Esophagus muscularis mucosa (tissue), 4 donors: ENCODE measurements at places on chromosomes 2 and 18. TPM values are rescaled to one million over a fixed set of nuclear protein-coding genes. Genes with fewer than 3 reads are reported as not detected.

DNA sequence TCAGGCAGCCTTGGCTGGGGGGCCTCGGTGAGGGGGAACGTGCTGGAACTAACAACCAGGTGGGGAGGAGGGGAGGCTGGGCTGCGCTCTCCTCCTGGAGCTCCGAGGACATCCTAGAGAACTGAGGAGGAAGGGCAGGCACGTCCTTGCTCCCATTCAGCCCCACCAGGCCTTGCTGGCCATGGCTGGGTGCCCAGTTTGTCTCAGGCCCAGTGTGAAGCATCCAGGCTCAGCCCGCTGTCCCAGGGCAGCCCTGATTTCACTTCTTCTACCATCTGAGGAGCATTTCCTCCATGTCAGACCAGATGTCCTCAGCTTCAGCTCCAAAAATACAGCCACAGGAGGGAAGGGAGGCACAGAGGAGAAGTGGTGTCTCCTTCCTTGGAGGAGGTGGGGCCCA, 125.4 kb downstream of the CELF4 start:
- no peak for DNase-seq

DNA sequence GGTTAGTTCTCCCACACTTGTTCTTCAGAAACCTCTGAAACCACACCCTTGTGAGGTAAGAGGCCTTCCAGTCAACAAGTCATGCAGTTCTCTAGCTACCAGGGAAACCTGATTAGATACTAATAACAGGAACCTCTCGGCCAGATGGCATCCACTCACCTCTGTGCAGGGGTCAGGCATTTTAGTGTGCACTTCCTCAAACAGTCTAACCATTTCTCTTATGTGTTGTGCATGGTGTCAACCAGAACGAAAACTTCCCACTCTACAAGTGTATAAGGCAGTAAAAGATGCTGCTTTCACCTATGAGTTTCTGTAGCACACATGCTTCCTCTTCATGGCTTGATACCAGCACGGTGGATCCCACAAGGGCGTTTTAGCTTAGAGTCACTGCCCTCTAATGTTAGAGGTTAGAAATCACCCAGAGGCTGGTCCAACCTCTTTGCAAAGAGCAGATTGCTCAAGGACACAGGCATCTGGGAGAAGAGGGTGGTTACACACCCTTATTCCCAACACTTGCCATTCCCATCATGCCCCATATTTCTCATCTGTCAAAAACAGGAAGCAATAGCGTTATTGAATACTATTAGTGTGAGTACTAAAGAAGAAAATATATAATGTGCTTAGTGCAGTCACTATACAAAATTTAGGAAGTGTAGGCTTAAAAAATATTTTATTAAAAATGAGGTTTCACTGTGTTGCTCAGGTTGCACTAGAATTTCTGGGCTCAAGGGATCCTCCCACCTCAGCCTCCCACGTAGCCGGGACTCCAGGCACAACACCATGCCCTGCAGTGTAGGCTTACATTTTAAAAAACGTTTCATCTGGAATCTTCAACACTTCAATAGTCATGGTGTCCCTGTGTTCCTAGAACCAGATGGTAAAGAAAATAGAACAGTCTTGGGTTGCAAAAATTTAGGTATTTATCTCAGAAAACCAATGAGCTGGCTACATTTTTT, 34.5 kb upstream of the RAB31 start:
- peak; percentile 88 for DNase-seq

DNA sequence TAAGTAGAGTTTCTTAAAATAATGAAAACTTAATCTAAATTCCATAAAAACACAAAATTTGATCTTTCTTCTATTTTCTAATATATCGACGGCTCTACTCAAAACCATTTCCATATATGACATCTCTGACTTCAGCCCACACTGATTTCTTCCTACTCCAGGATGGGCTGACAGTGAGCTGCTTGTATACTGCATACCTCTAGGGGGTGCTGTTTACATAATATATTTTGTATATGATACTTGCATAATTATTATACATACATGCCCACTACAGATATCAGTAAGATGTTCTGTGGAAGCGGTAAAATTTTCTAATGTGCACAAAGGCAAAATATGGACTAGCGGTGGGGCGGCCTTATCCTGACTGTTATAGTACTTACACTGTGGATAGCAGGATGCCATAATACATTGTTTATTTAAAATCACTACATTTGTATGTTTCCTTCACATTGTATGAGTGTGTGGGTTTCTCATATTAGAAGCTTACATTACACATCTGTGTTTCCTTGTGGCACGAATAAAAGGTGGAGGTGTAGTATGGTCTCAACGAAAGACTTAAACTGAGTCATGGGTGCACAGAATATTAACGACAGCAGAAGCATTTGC, 66.1 kb upstream of the NXPH2 start:
- DNase-seq: no peak

DNA sequence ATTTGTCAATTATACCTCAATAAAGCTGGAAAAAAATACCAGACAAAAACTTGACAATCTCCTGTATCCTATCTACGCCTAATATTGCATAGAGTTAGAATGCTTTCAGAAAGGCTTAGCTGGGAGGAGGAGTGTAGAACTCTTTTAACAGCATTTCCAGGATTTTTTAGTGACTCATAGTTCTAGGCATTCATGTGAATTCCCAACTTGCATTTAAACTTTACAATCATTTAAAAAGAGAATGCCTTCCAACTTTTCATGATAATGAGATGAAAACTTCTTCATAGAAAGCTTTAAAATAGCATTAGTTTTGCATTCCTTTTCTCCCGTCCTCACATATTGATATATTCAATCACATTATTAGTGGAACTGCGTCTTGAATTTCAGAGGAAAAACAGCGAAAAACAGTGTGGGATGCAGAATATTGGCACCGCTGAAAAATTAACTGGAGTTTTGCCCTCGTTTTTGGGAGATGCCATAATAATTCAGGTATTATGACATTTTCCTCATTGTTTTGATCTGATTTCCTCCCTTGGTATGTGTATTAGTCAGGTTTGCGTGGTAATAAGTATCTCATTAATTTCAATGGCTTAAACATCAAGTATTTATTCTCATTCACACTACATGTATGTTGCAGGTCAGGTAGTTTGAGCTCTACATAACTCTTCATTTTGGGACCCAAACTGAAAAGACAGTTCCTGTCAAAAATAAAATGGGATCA, 293.2 kb upstream of the FIGN start:
- DNase-seq: no peak

DNA sequence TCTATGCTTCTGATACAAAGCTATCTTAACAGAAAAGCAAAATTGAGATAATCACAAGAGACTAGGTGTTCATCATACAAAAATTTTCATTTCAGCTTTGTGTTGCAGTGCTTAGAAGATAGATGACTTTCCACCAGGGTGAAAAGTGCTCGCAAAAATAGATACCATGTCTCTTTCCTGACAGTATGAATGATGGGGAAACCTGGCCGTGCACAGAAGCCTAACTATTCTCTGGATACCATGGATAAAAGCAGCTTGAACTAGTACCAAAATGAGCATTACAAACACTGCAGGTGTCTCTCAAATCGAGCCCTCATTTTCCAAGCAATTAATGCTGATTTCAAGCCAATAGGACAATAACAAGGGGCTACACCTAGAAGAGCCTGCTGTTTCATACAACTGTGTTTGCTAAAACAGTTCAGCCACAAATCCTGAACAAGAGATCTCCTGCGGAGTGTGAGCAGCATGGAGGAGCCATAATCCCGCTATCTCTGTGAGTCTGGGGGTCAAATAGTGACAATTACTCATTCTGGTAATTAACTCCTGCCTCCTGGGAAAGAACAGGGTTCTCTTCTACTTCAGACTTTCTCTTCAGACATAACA, 507.6 kb downstream of the PID1 start:
- DNase-seq: no peak

DNA sequence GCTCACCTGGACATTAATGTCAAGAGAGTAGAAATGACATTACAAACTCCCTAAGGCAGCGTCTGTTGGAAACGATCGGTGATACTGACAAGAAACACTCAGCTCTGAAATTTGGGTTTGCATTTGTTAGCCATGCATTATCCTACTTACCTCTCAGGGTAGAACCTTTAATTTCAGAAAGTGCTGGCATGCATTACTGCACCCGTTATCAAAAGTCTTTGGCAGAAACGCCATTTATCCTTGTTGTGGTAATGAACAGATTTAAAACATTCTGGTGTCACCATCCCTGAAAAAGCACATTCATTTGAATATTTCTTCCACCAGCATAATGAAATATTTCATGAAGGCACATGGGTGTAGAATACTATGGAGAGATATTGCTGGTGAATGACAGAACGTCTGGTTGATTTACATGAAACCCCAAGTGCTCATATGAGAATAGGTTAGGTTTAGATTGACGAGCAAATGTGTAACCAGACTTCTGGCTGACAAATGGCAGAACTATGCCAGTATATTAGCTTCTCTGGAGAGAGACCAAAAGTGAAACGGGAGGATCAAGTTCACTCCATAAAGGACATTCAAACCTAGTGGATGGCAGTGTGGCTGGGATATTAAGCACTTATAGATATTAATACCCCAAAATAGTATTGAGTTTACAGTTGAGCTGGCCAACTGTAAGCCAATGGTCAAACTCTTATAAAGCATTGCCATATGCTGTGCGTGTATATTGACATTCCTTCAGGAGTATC, 53.5 kb upstream of the ITGB6 start:
- DNase-seq: no peak

Gene CYP27A1
- 24.8 TPM for total RNA-seq

Gene ERBB4
- 0.17 TPM for total RNA-seq

Gene OBSL1
- 117 TPM for total RNA-seq
